C1 segment of cervical spinal cord (tissue), 14 donors: ENCODE measurements at places on chromosomes 1 and 21.

- DNase-seq = no peak
Measured at GRCh38 chr1:53313556-53313955, 14.3 kb downstream of the LRP8 start.

- DNase-seq = no peak
Measured at GRCh38 chr1:34127006-34128000, 37.7 kb downstream of the CSMD2 start.

GRCh38 chr1:117976381-117976780 lies 46.8 kb downstream of the WDR3 start:
- DNase-seq = no peak

- DNase-seq = no peak
Measured at GRCh38 chr1:93016171-93016570, 54.9 kb upstream of the DIPK1A start.

DNA sequence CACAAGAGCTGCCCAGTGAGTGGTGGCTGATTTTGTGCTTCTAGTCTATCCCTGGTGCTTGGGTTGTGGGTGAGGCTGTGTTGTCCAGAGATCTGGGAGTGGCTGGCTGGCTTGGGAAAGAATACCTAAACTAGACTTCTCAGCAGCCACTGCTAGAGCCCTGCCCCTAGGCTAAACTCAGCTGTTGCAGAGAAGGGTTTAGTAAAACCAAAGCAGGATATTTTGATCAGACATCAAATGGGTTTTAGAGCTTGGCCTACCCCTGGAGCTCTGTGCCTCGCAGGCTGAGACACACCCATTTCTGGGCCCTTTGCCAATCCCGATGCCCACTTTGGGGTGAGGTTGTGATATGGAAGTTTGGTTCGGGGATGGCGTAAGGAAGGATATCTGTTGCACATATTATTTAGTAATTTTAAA lies 88.5 kb downstream of the UCK2 start:
- DNase-seq = no peak

- no peak for DNase-seq
Measured at GRCh38 chr1:41493117-41493536, 8.6 kb upstream of the EDN2 start.

DNA sequence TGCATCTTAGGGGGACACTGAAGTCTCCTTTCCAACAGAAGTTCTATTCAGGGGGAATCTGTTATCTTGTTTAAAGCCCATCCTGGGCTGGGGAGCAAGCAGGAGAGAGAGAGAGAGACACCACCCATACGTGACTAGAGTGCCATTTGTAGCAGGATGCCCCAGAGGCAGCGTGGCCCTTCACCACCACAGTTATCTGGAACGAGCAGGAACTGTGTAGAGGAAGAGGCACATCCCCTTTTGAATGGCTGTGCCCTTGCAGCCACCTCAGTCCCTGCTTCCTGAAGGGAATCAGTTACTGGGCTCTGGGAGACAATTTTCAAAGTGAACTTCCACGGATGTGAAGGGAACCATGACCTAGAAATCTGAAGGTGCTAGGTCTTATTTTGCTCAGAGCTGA lies 19.4 kb upstream of the LAMTOR5 start:
- no peak for DNase-seq

DNA sequence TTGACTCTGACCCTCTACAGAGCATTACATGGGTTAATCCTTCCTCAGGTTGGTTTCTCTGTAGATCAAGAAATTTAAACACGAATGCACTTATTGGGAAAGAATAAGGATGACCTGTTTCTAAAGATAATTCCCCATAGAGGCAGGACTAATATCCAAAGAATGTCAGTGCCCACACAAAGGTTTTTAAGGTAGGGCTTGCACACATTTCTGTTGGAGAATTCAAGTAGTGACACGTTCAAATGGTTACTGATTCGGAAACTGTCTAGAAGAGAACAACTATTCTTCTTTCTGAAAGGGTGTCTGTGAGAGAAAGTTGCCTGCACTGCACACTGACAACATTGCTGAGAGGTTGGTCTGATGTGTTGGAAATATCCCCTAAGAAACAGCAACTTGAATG lies 167.3 kb downstream of the ZNF326 start:
- DNase-seq = no peak

GRCh38 chr1:181075766-181076350 lies 12.6 kb upstream of the IER5 start:
- no peak for DNase-seq

- no peak for DNase-seq
Measured at GRCh38 chr21:27764056-27764455, 797.2 kb upstream of the ADAMTS5 start.

GRCh38 chr21:29526545-29526944 lies 227.8 kb downstream of the BACH1 start:
- DNase-seq = no peak

GRCh38 chr1:157968946-157969345 lies 24.5 kb upstream of the KIRREL1 start:
- no peak for DNase-seq

- DNase-seq = no peak
Measured at GRCh38 chr1:193301746-193302145, 115.3 kb upstream of the B3GALT2 start.

DNA sequence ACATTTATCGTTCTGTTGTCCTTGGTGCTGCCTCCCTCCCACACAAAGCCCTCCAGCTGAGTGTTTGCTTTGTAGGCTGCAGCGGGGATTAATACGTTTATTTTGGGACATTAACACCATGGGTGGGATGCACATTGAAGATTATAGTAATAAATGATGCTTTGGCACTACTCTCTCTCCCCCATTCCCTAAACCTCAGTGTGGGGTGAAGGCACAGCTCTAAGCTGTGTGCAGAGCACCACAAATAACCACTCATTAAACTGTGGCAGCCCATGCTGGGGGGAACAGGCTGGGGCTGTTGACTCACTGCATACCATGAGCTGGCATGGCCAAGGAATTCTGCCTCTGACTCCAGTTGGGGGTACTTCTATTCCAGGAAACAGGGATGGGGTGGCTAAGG lies 7.7 kb downstream of the PCP4L1 start:
- DNase-seq = no peak

GRCh38 chr1:231216498-231216897 lies 24.5 kb upstream of the GNPAT start:
- DNase-seq = no peak

DNA sequence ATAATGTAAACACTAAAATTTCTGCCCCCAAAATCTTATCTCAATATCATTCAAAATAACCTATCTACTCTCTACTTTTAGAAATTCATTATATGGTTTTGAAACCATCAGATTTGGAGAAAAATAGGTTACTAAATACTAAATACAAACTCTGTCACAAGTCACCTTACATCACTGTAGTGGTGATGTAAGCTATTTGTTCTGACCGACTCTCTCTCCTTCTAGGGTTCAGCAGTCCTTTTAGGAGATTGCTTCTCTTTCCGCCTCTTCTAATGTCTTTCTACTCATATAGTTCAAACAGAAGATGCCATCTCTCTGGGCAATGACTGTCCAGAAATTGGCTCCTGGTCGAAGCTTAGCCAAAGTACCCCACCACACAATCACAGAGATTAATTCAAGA lies 93.1 kb downstream of the EPS15 start:
- no peak for DNase-seq

- DNase-seq = no peak
Measured at GRCh38 chr21:43283136-43283924, 114.5 kb downstream of the CRYAA start.
